Lung (tissue), 17 donors: ENCODE measurements at places on chromosomes 4 and X. TPM values are rescaled to one million over a fixed set of nuclear protein-coding genes. Genes with fewer than 3 reads are reported as not detected.

DNA sequence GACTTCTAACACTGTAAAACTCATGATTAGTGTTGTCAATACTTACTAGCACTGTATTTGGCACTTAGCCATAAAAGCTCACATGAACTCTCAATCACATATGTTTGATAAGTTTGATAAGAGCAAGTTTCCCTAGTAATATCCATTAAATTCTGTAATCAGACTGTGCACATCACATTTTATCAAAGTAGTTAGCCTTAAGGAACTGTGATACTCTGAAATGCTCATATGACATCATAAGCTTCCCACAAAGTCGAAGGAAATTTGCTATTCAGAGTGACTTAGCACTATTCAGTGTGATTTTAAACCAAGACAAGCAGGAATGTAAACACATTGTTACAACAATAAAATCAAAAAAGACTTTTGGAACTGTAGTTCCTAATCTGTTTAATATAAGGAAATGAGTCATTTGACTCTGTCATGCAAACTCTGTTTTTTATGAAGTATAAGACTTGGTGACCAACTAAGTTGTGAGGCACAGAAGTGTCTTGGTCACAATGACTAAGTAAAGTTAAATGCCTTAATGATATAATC is 6.7 kb downstream of the SLC7A11 start:
- no peaks in the 10 kb centered on the region for H3K4me1 ChIP-seq
- no peak overlapping the region for H3K27ac ChIP-seq
- H3K4me3 ChIP-seq: no peak overlapping the region
- no peak for DNase-seq

DNA sequence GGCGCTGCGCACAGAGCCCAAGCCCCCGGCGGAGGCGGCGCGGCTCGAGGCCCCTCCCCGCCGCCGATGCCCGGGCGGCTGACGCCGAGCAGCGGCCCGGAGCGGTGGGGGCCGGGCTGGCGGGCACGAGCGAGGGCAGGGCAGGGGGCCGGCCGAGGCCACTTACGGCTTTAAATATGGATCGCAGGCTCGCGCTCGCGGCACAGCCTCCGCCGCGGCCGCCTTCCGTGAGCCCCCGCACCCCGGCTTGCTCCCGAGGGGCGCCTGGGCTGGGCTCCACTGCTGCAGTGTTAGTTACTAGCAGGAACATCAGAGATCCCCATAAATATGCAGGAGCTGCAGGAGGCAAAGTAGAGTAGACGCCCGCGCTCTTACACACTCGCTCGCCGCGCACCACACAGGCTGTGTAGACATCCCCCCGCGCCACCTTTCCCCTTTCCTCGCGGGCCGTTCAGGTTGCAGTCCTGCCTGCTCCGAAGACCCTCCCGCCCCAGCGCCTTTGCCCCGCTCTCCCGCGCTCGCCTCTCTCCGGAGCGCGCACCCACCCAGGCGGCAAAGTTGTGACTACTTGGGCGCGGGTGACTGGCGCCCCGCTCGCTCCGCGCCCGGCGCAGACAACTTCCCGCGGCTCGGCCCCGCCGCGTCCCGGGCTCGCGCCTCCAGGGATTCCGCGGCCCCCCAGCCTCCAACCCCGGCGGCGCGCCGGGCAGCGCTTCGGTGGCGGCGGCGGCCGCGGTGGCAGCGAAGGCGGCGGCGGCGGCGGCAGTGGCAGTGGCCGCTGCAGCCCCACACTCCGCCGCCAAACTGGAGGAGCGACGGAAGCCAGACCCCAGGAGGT is 152.0 kb upstream of the SLC4A4 start:
- no peaks in the 10 kb centered on the region for H3K4me1 ChIP-seq
- peak; percentile 94 for DNase-seq
- peak overlapping the region; percentile 92 for H3K27ac ChIP-seq
- no peaks in the 10 kb centered on the region for H3K36me3 ChIP-seq
- H3K4me3 ChIP-seq: peak overlapping the region; percentile 53

GRCh38 chr4:76029300-76029699 is 6.0 kb upstream of the CXCL10 start:
- H3K27ac ChIP-seq: no peak overlapping the region
- DNase-seq: no peak
- no peaks in the 10 kb centered on the region for H3K36me3 ChIP-seq
- H3K27me3 ChIP-seq: no peaks in the 10 kb centered on the region

DNA sequence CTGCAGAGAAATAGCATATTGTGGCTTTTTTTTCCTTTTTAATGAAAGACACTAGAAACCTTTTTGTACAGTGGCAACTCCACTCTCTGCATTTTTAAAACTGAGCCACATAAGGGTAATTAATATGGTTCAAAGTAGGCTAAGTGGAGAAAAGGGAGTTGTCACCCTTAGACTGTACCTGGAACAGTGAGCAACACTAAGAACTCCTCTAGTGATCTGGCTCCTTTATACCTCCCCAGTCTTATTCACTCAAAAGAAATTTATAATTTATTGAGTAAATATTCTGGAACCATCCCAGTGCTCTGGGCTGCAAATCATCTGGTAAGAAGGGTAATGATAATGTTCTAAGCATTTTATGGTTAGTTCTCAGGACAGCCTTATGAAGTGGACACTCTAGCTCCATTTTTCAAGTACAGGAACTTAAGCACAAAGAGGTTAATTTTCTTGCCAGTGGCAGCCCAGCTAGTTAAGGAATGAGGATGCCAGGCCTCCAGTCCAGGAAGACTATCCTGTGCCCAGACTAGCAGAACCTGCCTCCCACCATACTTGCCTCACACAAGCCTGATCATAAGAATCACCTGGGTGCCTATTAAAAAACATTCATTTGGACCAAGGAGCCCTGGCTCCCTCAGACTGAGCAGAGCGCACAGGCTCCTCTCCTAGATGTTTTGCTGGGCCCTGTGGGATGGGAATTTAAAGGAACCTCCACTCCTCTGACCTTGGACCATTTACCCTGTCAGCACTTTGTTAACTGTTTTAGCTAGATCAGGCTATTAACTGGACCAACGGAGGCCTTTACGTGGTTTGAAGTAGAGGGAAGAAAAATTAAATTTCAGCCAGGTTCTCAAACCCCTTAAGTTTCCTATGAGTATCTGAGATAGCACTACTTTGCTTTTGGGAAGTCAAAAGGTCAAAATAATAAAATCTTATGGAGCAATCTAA is 102.6 kb downstream of the PDE5A start:
- DNase-seq: no peak
- no peak overlapping the region for H3K4me3 ChIP-seq
- H3K4me1 ChIP-seq: no peaks in the 10 kb centered on the region
- no peaks in the 10 kb centered on the region for H3K27me3 ChIP-seq

DNA sequence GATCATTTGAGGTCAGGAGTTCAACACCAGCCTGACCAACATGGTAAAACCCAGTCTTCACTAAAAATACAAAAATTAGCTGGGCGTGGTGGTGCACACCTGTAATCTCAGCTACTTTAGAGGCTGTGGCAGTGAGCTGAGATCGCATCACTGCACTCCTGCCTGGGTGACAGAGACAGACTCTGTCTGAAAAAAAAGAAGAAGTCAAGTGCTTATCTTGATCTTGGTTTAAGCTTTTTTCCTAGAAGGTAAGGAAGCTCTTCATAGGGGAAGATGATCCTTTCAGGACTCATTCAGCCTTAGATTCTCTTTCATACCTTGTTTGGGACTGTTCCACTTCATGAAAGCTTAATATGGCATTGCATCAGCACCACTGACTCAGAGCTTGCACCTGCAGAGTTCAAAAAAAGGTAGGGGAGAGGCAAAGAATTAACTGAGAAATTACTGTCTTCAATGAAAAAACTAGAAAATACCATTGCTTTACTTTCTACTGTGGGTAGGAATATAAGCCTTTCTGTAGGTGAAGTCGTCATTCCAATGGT is 70.8 kb upstream of the EPGN start:
- no peak overlapping the region for H3K4me3 ChIP-seq
- H3K27ac ChIP-seq: no peak overlapping the region
- DNase-seq: no peak
- no peaks in the 10 kb centered on the region for H3K27me3 ChIP-seq

DNA sequence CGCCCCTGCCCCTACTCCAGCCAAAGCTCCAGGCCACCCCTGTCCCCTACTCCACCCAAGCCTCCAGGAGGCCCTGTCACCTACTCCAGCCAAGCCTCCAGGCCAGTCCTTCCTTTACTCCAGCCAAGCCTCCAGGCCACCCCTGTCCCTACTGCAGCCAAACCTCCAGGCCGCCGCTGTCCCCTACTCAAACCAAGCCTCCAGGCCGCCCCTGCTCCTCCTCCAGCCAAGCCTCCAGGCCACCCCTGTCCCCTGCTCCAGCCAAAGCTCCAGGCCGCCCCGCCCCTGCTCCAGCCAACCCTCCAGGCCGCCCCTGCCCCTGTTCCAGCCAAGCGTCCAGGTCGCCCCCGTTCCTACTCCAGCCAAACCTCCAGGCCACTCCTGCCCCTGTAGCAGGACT is 5.1 kb upstream of the ASMT start:
- no peak overlapping the region for H3K27ac ChIP-seq
- H3K4me3 ChIP-seq: no peak overlapping the region
- no peaks in the 10 kb centered on the region for H3K4me1 ChIP-seq
- no peaks in the 10 kb centered on the region for H3K27me3 ChIP-seq
- no peak for DNase-seq
- no peaks in the 10 kb centered on the region for H3K36me3 ChIP-seq

DNA sequence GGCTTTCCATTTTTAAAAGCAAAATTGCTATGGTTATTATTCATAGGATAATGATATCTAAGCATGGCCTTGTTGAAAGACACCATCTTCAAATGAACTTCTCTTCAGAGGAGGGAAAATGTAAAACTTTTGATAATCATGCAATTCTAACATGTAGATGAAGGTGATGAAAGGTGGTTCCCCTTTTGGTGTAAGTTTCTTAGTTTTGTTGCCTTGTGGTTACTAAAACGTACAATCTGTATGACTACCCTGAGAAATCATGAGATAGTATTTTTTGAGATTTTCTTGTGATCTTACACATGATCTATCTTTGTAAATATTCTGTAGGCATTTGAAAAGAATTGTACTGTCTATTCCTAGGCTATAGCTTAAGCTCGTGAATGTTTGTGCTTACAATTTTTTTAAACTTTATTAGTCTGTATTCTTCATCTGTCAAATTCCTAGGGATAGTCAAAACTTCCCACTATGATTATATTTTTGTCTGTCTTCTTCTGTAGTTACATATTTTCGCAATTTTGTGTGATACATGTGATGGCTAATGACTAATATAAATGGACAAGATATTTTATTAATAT is 47.5 kb downstream of the PTPN13 start:
- H3K4me3 ChIP-seq: no peak overlapping the region
- H3K27me3 ChIP-seq: no peaks in the 10 kb centered on the region
- no peaks in the 10 kb centered on the region for H3K4me1 ChIP-seq
- H3K36me3 ChIP-seq: no peaks in the 10 kb centered on the region
- no peak for DNase-seq
- no peak overlapping the region for H3K27ac ChIP-seq

Gene ZNF141
- polyA plus RNA-seq: 2.8 TPM
